Cerebellum (tissue), 4 donors: ENCODE measurements at places on chromosomes 2 and 18.

GRCh38 chr18:6537475-6537874 is 122.8 kb upstream of the L3MBTL4 start:
- DNase-seq = no peak

DNA sequence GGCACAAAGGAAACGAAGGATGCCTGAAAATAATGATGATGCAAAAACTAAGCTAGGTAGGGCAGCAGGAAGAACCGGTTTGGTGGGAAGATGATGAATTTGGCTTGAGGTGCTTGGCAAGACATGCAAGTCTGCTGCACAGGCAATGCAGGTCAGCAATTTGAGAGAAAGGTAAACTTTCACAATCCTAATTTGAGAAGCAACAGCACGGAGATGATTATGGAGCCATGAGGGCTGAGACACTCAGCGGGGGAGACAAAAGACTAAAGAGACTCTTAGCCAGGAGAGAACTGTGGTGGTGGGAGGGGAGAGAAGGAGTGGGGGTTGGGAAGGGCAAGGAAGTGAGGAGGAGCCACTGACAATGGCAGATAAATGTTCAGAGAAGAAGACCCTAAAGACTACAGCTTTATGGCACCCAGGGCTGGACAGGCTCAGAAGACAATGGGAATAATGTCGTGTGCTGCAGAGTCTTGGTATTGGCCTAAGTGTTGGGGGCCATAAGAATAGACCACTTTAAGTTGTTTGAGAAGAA is 19.4 kb upstream of the RNF149 start:
- DNase-seq = no peak

DNA sequence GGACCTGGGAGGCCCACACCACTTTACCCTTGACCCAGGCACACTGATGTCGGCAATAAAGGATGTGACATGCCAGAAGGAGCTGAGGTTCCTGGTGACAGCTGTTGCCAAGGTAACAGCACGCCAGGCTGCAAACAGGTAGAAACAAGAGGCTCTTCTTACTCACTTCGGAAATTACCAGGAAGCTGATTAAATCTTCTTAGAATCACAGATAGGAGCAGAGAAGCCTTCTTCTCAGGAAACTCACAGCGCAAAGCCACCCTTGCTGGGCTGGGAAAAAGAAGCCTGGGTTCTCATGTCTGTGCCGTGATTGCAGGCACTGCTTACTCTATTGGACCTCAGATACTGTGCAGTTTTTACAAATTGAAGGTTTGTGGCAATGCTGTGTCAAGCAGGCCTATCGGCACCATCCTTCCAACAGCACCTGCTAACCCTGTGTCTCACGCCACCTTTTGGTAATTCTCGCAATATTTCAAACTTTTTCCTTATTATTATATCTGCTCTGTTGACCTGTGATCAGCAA is 61.0 kb upstream of the TAF1B start:
- DNase-seq = no peak

- DNase-seq = peak; percentile 9
These were observed 330.2 kb upstream of the FANCL start for GRCh38 chr2:58571181-58571852.

- no peak for DNase-seq
These were observed 8.2 kb upstream of the GPR17 start for GRCh38 chr2:127637725-127638252.

DNA sequence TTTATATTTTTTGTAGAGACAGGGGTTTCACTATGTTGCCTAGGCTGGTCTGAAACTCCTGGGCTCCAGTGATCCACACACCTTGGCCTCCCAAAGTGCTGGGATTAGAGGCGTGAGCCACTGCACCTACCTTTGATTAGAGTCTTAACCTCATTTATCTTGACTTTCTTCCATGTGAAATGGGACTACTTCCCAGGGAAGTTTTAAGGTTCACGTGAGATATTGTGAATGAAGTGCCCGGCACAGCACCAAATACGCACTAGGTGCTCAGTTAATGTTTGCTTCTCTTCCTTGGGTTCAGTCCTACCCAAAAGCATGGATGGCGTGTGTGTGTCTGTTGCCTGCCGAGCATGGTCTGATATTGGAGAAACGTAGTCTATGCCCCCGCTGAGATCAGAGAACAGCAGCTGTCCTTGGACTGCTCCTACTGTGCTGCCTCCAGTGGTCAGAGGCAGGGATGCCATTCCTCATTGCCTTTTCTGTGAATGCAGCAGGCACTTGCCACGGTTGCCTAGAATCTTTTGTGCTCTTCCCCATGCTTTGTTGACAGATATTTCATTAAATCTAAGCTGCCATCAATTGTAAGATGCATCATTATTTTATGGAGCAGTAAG is 12.3 kb upstream of the TFCP2L1 start:
- DNase-seq = no peak

DNA sequence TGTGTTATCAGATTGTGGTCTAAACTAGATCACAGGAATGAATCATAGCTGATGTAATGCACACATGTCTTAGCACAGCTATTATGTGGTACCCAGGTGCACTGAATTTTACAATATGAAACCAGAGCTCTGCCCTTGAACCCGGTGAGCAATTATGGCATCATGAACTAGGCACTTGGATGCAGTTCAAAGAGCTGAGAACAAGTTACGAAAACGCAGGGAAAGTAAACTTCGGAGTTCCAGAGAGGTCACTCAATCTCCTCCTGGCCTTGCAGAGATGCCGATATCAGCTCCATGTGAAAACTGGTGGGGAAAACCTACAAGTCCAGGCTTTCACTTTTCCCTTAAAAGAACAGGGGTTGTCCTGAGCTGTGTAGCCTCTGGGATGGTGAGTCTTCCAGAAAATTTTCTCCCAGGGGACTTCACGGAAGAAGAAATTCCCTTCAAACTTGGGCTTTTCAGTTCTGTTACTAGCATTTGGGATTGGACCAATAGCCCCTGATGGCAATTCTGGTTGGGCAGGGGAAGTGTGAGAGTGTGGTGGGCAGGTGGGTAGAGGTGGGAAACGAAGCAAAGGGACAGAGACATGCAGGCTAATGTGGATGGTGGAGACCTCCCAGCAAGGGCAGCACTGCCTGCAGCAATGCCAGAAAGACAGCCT is 71.1 kb upstream of the SH3BP4 start:
- no peak for DNase-seq
